ENCODE measurements at places on chromosomes 4 and X.

GRCh38 chrX:37820646-37821045 lies 26.7 kb downstream of the DYNLT3 start:
- no peak for DNase-seq

- no peak for DNase-seq
These were observed 9.4 kb downstream of the GPRIN3 start for GRCh38 chr4:89298155-89298554.

DNA sequence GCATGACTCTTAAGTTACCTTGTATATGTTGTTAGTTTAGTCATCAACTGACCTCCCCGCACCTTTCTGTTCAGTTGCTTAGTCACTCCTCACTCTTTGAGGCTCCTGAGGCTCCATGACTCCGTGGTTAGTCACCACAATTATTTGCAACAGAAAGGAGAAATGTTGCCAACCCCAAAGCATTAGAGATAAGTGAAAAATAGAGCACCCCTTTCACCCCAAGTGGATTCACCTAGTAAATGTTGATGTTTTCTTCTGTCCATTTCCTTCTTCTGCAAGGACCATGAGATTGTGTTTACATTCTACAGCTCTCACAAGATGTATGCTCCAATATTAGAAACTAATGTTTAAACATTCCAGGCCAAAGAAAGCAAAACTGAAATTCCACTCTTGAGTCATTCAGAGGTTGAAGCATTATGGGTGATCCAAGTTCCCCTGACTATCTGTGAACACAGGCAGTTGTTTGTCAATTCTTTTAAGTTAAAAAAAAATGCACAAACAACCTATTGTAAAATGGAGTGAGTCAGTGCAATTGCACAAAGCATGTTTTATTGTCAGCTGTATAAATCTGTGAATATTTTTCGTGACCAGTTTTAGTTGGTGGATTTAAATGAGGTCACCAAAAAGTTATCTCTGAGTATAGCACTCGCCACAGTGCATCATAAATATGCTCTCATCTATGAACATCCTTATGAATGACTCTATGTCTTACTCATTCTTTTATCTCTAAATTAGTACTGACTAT lies 552.4 kb upstream of the MAGEB2 start:
- DNase-seq = no peak

DNA sequence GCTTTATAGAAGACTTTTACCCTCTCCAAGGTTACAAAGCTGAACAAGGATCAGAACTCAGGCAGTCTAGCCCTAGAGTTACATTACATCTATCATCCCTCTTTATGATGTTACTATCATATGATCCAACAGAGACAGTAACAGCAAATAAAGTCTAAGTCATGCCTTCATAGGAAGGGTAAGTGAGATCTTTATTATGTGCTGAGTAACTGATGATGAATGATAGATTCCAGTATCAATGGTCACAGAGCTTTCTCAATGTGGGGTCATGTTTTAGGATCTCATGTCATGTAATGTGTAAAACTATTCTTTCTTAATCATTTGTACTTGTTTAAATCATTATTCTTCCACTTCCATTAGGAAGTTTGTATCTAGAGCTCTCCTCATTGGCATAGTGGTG lies 22.8 kb downstream of the ELOVL6 start:
- DNase-seq = no peak

- DNase-seq = no peak
These were observed 88.4 kb upstream of the SLC34A2 start for GRCh38 chr4:25567253-25567652.

DNA sequence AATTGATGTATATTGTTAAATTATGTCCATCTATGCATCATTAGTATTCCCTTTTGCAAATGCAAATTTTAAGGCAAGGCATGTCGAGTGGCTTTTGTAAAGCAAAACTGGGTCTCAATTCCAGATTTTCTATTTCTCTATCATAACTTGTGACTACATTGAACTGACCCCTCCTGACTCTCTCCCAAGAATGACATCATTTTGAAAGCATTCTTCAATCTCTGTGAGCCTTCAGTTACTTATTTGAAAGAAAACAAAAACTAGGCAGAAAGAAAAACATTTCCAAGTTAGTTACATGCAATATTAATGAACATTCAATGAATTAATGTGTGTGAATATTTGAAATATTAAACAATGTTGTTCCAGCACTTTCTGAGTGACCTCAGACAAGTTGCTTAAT lies 314.3 kb upstream of the CLNK start:
- DNase-seq = no peak

- peak; percentile 93 for DNase-seq
These were observed 293.3 kb downstream of the ADGRL3 start for GRCh38 chr4:61493470-61493869.

- peak; percentile 67 for DNase-seq
These were observed 180.7 kb downstream of the GASK1B start for GRCh38 chr4:157992038-157992705.

- DNase-seq = no peak
These were observed 104.7 kb downstream of the PRRG1 start for GRCh38 chrX:37453821-37454220.

DNA sequence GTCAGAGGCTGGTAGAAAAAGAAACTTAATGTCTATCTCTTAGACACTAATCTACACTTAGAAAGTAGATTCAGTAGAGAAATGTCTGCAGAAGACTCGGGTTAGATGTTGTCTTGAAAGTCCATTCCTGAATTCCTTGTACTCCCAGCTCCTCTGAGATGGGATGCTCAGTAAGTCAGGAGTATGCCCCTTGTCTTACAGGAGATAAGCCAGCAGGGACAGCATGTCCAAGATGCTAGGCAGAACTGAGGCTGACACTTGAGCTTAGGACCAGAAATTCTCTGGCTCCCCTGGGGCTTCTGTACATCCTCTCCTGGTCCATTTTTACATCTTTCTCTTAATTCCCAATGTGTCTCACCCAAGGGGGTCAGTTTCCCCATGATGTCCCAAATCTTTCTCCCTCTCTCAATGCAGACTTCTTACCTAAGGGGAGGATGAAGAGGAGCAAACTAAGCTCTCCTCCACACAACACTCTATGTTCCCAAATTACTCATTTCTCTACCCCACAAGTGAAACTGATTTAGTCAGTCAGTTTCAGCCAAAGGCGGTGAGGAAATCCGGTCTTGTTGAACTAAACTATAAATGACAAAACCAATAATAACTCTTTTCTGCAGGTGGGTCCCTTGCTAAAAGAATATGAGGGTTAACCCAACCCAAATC lies 558.2 kb upstream of the DIPK2B start:
- no peak for DNase-seq

- DNase-seq = no peak
These were observed 64.1 kb downstream of the USP46 start for GRCh38 chr4:52595001-52595400.

GRCh38 chr4:15250021-15250441 lies 177.8 kb upstream of the C1QTNF7 start:
- DNase-seq = no peak

DNA sequence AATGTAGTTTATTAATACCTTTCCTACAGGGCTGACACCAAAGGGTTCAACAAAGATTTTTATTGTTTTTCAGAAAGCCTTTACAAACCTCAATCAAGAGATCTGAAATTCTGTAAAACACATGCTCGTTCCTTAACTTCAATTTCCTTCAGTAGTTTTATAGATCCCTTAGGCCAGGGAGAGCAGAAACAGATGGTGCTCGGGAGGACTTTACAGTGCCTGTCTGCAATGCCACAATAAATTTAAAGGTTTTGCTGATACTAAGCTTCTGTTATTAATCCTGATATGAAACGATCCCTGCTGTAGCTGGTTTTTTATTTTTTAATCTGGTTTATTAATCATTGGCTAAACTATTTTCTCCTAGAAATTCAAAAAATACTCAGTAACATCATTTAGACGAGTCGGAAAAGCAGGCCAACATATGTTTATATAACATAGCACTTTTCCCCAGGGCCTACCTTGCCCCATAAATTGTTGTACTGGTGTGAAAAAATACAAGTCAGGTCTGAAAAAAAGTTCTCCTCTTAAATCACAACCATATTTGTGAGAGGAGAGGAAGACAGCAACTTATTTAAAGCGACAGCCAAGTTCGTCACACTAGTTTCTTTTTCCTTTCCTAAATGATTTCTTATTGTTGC lies 39.8 kb downstream of the SHISA3 start:
- no peak for DNase-seq

DNA sequence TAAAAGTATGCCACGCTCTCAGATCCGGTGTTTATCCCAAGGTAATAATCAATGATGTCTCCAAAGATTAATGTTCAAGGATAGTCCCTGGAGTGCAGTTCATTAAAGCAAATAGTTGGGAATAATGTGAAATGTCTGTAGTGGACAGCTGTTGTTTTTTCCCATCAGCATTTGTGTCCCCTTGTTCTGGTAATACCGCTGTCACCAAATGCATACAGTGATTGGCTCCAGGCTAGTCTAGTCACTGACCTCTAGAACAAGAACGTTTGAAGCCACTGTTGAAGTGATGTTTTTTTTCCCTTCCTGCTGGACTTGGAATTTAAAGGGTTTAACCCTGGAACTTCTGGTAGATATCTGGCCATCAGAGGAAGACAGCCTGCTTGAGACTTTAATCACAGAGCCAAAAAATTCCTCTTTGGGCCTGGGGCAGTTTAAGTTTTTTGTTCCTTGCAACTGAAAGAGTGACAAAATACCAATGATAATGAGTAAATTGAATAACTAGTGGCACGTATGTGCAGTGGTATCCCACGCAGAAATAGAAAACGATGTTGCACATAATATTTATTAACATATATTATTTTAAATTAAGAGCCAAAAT lies 30.6 kb downstream of the HSD17B11 start:
- no peak for DNase-seq

GRCh38 chr4:40515398-40516293 lies 114.0 kb downstream of the RBM47 start:
- DNase-seq = no peak

- DNase-seq = peak; percentile 74
These were observed 111.6 kb downstream of the DHX15 start for GRCh38 chr4:24472514-24473308.

DNA sequence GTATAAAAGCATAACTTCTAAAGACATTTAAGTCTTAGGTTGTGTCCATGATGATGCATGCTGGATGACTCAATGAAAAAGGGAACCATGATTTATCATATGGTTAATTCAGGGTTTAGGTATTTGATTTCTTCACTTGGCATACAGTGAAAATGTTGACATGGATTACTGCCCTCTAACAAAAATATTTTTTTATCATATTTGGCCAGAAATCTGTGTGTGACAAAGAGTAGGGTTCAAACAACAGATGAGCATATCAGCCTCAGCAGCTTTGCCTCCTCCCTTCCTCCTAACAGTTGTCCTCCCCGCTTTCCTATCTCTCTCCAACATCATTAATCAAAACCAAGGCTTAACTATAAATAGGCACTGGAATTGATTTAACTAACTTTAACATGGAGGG lies 46.3 kb downstream of the ARHGAP6 start:
- DNase-seq = no peak

DNA sequence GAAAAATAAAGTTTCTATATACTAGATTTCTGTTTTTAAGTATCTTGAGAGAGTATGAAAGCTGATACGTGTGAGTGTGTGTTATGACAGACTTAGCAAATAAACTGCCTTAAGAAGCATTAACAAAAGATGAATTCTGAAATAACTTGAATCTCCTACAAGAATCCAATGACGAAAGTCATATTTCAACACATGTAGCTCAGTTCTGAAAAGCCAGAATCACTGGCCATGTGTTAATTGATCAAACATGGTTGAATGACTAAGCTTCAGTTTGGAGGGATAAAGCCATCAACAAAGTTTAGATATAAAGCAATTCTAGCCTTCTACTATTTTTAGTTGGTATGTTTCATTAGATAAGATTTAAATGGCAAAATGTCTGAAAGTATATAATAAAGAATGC lies 88.5 kb upstream of the ETNPPL start:
- DNase-seq = no peak

GRCh38 chrX:73398185-73398914 lies 48.5 kb upstream of the CDX4 start:
- no peak for DNase-seq

DNA sequence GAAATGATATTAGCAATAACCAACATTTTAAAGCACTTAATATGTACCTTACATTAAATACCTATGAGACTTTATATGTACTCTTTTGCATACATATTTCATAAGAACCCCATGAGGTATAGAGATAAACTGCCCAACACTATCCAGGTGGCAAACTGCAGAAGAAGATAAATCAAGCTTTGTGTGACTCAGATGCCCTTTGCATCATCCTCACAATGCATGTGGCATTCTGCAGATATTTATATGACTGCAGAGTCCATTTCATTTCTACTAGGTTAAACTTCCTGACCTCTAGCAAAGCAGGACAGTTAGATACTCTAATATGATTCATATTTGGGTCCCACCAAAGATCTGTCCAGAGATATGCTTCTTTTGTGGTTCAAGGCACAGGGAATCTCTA lies 85.6 kb upstream of the RASGEF1B start:
- no peak for DNase-seq

DNA sequence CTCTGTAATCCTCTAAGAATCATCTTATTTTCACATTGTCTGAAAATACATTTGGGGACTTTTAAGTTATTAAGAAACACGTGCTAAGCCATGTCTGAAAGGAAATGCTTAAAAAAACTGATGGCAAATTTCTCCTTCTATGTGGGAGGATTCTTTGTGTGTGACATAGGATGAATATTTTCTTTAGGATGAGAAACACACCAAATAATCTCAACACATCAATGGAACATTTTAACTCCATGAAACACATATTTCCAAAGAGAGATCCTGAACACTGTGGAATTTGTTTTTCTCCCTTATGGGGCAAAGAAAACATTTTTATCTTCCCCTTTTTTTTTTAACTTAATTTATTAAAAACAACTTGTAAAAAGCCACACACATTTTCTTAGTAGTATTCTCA lies 153.8 kb upstream of the ANKRD50 start:
- no peak for DNase-seq

GRCh38 chr4:103996637-103997036 lies 276.9 kb upstream of the TACR3 start:
- DNase-seq = no peak

DNA sequence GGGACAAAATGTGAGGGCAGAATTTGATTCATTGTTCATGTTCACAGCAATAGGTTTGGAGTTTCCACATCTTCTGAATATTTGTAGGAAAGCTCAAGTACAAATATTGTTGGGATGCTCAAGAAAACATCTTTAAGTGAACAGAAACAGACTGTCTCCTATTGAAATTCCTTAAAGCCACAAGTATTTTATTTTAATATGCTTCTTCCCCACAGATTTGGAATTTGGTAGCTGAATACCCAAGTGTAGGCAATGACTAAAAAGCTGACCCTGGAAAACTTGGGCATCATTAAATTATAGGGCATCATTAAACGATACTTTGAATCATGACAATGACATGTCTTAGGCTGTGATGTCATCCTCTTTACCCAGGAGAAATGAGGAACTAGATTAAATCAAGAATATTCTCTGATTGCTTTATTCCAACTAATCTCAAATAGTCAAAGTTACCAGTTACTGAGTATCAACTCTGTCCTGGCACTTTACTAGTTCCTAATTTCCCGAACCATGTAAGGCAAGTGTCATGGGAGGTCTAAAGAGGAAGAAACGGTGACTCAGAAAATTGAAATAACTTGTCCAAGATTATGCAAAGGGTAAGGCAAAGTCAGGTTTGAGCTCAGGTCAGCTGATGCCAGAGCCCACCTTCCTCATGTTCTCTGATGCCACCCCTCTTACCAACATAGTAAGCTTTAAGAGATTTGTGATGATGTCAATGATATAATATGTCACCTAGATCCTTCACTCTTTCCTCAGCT lies 223.1 kb upstream of the LEF1 start:
- no peak for DNase-seq

GRCh38 chrX:45196701-45197100 lies 4.0 kb downstream of the DIPK2B start:
- no peak for DNase-seq

GRCh38 chr4:35526456-35526855 lies 717.9 kb downstream of the ARAP2 start:
- no peak for DNase-seq

- no peak for DNase-seq
These were observed 74.3 kb upstream of the NPY2R start for GRCh38 chr4:155134136-155134535.
